ENCODE measurements at places on chromosomes 1 and 21.

DNA sequence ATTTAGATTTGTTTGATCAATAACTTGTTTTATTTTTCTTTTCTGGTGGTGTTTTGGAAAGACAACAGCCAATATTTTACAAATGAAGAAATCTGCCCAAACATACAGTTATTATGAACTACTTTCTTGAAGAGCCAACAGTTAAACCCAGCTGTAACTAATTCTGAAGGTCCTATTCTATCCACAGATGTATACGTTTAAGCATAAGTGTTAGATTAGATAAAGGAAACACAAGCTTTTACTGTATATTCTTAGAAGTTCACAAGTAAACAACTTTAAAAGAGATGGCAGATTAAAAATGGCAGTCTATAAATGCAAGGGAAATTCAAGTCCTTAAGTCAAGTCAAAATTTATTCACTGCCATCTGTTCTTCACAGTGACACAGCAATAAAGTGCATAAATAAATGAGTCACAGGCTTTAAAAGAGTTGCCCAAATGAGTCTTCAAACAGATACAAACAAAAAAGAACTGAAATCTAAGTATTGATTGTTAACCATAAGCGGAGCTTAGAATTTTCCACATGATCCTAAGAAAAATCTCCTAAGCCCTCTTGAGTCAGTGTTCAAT is 49.9 kb upstream of the KCNH1 start:
- no peak for DNase-seq

DNA sequence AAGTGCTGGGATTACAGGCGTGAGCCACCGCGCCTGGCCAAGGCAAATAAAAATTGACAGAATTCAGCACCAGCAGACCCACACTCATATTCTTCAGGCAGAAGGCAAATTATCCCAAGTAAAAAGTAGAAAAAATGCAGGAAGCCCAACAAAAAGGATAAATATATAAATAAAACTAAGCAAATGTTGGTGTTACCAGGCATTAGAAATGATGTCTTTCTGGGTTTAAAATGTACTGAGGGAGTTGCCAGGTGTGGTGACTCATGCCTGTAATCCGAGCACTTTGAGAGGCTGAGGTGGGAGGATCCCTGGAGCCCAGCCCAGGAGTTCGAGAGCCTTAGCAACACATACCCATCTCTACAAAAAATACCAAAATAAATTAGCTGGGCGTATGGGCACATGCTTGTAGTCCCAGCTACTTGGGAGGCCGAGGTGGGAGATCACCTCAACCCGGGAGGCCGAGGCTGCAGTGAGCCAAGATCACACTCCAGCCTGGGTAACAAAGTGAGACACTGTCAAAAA is 6.3 kb downstream of the INTS11 start:
- no peak for DNase-seq

DNA sequence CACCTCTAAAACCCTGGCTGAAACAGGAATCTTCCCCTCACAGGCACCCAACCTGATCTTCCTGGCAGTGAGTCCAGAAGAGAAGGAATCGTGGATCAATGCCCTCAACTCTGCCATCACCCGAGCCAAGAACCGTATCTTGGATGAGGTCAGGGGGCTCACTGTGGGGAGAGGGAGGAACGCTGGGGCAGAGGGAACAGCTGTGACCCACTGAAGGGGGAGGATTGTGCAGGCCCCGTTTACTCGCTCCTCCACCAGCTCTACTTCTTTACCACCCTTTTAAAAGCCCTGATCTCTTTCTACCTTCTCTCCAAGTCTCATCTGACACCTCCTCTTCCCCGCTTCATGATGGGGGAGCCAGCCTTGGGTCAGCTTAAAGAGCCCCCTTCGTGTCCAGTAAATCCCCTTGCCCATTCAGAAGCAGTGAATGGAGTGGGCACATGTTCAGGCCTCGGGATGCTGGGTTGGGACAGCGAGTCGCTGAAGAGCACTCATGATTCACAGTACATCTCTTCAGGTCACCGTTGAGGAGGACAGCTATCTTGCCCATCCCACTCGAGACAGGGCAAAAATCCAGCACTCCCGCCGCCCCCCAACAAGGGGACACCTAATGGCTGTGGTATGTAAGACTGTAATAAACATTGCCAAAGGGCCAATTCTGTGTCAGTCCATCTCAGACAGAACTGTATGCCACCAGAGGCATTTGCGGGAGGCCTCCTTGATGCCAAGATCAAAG is 7.3 kb downstream of the PLEKHO1 start:
- no peak for DNase-seq

- DNase-seq: peak; percentile 8
Observed at GRCh38 chr21:33384841-33385331, 18.3 kb upstream of the IFNGR2 start.

DNA sequence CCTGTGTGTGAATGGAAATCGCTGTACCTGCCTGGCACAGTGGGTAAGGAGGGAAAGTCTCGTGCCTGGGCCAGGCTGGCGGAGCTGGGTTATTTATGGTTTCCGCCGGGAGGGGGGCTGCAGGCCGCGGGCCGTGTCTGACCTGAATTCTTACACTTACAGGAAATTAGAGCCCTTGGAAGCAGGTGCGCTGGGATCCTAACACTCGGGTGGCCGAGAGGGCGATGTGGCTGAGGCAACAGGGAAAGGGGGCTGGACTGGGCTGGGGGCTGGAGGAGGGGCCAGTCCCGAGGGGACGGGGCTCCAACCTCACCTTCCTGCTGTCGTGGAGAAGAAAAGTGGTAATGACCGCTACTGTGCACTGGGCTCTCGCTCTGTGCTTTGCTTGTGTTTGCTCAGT is 109.4 kb upstream of the WNT4 start:
- no peak for DNase-seq

- DNase-seq: no peak
Observed at GRCh38 chr1:31690921-31691320, 12.9 kb downstream of the COL16A1 start.

GRCh38 chr1:33025180-33025569 is 11.5 kb downstream of the AK2 start:
- no peak for DNase-seq

DNA sequence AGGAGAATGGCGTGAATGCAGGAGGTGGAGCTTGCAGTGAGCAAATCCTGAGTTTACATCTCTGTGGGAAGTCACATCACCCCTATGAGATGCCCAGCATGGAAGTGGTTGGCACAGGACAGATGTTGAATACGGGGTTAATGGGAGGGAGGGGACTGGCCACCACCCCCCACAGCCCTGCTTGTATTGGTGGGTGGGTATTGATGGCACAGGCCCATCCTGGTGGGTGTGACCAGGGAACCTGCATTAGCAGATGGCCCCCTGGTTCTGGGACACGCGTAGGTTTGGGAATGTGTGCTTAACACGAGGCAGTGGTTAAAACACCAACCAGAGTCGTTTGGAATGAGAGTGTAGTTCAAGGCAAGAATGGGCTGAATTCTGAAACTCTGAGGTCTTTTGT is 117.9 kb downstream of the PRDM2 start:
- no peak for DNase-seq

DNA sequence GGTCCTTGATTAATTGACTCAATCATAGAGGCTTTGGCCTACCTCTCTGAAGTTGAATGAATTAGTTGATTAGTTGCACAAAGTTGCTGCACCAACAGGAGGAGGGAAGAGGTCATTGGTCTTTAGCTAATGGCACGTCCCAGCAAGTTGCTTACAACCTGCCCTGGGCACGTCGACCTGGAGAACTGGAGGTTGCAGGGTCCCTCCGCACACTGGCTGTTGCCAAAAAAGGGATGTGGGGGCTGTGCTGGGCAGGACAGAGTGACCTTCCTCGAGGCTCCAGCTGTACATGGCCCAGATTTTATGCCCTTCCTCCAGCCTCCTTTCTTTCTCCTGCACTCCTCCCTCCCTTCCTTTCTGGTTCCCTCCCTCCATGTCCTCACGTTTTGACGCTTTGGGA is 230.3 kb upstream of the VAMP3 start:
- DNase-seq: no peak

- DNase-seq: no peak
Observed at GRCh38 chr1:227901239-227901905, 46.4 kb downstream of the WNT9A start.

DNA sequence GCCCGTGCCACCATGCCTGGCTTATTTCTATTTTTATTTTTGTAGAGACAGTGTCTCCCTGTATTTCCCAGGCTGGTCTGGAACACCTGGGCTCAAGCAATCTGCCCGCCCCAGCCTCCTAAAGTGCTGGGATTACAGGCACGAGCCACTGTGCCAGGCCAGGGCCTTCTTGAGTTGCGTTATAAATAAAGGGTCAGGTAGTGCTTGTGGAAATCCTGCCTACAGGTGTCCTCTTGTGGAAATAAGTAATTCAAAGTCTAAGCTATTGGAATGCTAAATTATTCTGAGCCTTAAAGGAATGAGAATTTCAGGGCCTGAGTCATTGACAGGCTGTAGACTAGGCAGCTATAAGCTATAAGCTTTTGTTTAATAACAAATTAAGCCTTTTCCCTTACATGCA is 8.1 kb upstream of the SFT2D2 start:
- no peak for DNase-seq

DNA sequence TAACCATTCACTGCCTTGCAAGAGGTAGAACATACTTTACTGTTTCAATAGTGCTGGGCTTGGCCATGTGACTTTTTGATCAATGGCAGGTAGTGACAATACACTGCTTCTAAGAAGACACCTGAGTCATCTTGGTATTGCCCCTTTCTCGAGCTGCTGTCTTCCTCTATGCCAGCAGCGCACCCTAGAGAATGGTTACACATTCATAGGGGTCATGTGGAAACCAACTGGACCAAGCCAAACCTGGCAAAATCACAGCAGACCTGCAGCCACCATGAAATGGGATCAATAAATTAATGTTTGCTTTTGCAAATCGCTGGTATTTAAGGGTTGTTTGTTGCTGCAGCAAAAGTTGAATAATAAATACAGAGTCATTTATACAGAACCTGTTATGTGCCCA is 122.3 kb downstream of the GRIK1 start:
- no peak for DNase-seq

- DNase-seq: no peak
Observed at GRCh38 chr1:157105988-157106812, 6.6 kb upstream of the ETV3L start.

GRCh38 chr21:34022627-34023335 is 50.6 kb upstream of the MRPS6 start:
- DNase-seq: peak; percentile 31

DNA sequence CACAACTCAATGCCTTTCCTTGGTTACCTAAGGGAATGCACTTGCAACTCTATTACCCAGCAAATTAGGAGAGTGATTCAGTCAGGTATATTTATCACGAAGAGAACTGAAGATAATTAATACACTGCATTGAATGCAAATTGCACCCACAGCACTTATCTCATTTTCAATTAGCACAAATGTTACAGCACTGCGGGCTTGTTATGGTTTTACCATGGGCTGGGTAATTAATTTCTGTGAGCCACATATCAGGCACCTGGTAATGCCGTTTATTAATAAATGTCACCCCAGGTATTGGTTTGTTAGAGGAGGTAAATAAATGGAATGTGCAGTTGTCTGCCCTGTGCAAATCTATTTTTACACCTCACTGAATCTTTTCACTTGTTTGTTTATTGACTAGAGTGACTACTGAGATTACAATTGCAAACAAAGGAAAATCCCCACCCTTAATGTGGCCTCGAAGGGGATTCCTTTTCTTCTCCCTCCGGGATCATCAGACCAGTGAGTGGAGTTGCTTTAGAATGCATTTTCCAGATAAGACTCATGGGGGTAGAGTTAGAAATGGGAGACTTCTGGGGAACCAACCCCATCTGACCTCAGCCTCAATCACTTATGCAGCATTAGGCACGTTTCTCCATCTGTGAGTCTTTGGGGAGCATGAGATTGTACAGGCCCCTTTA is 269.3 kb downstream of the RPS6KC1 start:
- DNase-seq: no peak

Data from stimulated activated naive CD4-positive, alpha-beta T cell treated with Interleukin-2 at 50 U/mL for 16 hours (primary cell).